ENCODE measurements at places on chromosomes 1 and 21.

GRCh38 chr1:113007706-113008364 lies 51.8 kb upstream of the SLC16A1 start:
- no peak for DNase-seq

DNA sequence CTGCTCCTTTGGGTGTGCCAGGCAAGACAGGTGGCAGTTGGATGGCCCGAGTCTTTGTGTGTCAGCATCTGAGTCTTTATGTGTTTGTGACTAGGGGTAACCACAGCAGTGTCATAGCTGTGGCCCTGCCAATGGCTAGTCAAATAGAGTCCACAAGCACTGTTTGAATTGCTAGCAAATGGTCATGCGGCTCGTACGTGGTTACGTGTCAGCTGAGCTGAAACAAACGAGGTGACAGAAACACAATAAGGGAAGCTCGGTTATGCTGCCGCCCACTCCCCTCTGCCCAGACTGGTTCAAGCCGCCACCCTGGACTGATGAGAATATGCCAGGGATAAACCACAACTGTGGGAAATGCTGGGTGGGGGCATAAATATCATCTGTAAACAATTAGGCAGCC lies 174.3 kb upstream of the LMO4 start:
- DNase-seq = no peak

DNA sequence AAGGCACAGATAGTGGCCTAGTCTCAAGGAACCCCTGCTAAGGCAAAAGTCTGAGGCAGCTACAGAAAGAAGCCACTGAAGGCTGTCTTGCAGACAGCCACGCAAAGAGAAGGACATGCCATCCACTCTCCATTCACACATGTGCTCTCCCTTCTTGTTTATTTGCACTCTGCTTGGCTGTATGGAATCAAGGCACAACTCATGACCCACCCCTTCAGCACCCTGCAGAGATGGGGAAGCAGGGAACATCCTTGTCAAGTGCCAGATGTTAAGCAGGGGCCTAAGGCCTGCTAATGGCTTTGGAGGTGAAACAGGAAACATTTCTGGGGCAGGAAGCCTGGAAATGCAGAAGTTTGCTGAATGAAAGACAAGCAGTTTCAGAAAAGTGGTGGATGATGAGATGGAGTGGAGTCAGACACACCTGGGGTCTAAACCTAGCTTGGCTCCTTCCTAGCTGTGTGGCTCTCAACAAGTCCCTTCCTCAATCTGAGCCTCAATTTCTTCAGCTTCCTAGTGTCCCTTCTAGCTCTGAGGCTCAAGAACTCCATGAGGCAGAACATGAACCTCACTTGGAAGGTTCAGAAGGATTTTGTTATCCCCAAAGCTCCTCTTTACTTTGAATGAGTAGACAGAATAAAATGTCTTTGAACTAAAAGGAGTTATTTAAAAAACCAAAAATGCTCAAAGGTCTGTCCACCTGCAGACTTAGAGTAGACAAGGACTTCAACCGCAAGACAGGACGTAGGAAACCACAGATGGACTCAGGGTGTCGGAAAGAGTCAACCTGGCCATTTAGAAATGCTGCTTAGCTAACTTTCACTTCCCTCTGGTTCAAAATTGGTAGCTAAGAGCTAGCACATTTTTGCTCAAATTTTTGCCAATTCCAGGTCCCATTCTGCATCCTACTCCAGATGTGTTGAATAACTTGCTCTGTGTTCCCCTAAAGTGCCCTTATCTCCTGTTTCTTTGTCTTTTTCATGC lies 283.1 kb downstream of the PLPP3 start:
- DNase-seq = no peak

DNA sequence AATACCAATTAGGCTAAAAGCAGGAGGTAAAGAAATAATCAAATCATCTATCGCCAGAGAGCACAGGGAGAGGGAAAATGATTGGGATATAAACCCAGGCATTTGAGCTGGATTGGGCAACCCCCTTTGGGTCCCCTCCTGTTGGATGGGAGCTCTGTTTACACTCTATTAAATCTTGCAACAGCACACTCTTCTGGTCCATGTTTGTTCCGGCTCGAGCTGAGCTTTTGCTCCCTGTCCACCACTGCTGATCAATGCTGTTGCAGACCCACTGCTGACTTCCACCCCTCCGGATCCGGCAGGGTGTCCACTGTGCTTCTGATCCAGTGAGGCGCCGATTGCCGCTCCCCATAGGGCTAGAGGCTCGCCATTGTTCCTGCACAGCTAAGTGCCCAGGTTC lies 493.8 kb downstream of the MATN1 start:
- no peak for DNase-seq

Measured in occipital lobe (tissue), 3 donors.